ENCODE measurements at places on chromosomes 4 and X. TPM values are rescaled to one million over a fixed set of nuclear protein-coding genes. Genes with fewer than 3 reads are reported as not detected.
A peak's percentile ranks its signal among the peaks of the same experiment; 100 is the strongest.

DNA sequence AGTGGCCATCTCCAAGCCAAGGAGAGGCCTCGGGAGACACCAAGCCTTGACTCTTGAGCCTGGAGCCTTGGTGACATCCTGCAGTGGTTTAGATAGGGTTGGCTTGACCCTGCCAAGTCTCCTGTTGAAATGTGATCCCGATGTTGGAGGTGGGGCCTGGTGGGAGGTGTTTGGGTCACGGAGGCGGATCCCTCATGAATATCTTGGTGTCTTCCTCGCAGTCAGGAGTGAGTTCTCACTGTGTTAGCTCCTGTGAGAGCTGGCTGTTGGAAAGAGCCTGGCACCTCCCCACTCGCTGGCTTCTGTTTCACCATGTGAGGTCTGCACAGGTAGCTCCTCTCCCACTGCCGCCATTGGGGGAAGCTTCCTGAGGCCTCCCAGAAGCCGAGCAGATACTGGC, 38.8 kb downstream of the ADRA2C start:
- H3K4me3 ChIP-seq, result no peak overlapping the region
- H3K27ac ChIP-seq, result no peak overlapping the region
- H3K27me3 ChIP-seq, result peaks cover 62% of the 10 kb centered on the region
- DNase-seq, result no peak

DNA sequence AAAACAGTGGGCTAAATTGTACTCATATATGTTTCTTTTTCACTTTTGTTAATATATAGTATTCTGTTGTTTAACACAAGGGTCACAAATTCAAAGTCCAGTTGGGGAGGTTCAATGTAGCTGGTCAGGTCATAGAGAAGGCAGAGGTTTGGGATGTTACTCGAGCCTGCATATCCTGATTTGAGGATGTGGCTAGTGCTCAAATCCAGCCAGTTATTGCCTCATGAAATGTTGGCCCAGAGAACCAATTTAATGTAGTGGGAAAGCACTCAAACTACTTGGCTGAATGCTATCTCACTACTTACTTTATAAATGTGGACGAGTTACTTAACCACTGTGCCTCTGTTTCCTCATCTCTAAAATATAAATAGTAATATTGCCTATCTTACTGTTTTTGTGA, 12.5 kb downstream of the USO1 start:
- H3K4me1 ChIP-seq, result peaks cover 15% of the 10 kb centered on the region
- peaks cover 41% of the 10 kb centered on the region for H3K36me3 ChIP-seq
- H3K4me3 ChIP-seq, result no peak overlapping the region
- no peak overlapping the region for H3K27ac ChIP-seq
- H3K27me3 ChIP-seq, result no peaks in the 10 kb centered on the region

Gene NEK1
- 10.2 TPM for total RNA-seq

Gene NAP1L3
- total RNA-seq, result 10.0 TPM

- peak overlapping the region; percentile 59 for H3K4me3 ChIP-seq
- peak; percentile 26 for DNase-seq
- peak overlapping the region; percentile 93 for H3K27ac ChIP-seq
- no peaks in the 10 kb centered on the region for H3K27me3 ChIP-seq
These were observed 346.0 kb upstream of the GATB start for GRCh38 chr4:152106781-152107321.

DNA sequence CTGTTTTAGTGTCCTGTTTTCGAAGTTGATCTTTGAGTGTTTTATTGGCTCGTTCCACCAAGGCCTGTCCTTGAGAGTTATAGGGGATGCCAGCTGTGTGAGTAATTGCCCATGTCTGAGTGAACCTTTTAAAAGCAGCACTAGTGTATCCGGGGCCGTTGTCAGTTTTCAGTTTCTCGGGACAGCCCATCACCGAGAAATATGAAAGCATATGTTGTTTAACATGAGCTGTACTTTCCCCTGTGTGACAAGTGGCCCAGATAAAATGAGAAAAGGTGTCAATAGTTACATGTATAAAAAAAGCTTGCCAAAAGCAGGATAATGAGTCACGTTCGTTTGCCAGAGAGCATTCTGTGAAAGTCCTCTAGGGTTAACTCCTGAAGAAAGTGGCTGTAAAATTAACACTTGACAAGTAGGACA, 48.6 kb upstream of the RASSF6 start:
- peak; percentile 60 for DNase-seq
- peak overlapping the region; percentile 69 for H3K4me3 ChIP-seq
- H3K4me1 ChIP-seq, result peaks cover 41% of the 10 kb centered on the region
- peak overlapping the region; percentile 49 for H3K27ac ChIP-seq
- peaks cover 5% of the 10 kb centered on the region for H3K27me3 ChIP-seq

DNA sequence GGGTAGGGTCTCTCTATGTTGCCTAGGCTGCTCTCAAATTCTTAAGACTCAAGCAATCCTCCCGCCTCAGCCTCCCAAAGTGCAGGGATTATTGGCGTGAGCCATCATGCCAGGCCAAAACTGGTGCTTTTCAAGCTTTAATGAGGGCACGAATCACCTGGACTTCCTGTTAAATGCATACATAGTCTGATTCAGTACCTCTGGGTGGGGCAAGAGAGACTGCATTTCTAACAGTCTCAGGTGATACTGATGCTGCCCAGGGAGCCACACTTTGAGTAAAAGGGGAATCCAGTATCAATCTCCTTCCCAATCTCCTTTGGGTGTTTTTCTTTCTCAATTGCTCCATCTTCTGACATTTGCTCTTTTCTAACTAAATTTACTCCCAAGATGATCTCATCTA, 96.5 kb downstream of the SH3RF1 start:
- no peak overlapping the region for H3K4me3 ChIP-seq
- H3K27ac ChIP-seq, result peak overlapping the region; percentile 16
- peaks cover 22% of the 10 kb centered on the region for H3K36me3 ChIP-seq
- no peaks in the 10 kb centered on the region for H3K27me3 ChIP-seq

Gene MAGEC1
- total RNA-seq, result 0.05 TPM

DNA sequence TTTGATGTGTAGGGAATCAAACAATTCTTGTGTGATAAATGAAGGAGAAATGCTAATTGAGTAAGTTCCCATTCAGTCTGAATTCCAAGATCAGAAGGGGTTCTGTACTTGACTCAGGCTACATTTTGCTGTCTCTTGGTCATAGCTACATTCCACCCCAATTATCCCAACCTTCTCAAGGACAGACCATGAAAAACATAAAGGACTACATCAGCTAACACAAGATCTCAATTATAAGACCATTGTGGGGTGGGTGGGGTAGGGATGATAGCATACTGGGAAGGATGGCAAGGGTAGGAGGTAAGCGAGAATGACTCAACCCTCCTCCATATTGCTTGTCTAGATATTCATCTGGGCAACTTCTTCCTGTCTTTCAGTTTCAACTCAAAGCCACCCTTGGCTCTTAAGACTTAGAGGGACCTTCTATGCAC, 87.4 kb upstream of the ETNPPL start:
- peaks cover 51% of the 10 kb centered on the region for H3K4me1 ChIP-seq
- peak overlapping the region; percentile 70 for H3K27ac ChIP-seq
- H3K4me3 ChIP-seq, result peak overlapping the region; percentile 31
- H3K27me3 ChIP-seq, result no peaks in the 10 kb centered on the region

DNA sequence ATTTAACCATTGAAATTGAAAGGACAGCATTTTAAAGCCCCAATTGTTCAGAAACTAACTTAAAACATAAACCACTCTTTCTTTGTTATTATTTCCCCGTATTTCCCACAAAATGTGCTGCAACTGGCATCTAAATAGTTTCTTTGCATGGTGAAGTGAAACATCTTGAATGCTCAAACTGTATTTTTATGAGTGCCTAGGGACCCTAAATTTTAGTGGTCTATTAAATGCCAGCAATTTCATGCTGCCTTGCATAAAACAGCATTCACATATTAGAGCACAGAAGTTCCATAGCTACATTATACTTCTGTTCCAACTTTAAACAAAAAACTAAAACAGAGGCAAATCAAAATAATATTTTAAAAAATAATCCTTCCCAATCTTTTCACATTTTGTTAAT, 5.4 kb downstream of the RAB28 start:
- H3K36me3 ChIP-seq, result no peaks in the 10 kb centered on the region
- H3K27ac ChIP-seq, result no peak overlapping the region
- no peak for DNase-seq
- no peaks in the 10 kb centered on the region for H3K27me3 ChIP-seq
- peaks cover 65% of the 10 kb centered on the region for H3K4me1 ChIP-seq
- no peak overlapping the region for H3K4me3 ChIP-seq

DNA sequence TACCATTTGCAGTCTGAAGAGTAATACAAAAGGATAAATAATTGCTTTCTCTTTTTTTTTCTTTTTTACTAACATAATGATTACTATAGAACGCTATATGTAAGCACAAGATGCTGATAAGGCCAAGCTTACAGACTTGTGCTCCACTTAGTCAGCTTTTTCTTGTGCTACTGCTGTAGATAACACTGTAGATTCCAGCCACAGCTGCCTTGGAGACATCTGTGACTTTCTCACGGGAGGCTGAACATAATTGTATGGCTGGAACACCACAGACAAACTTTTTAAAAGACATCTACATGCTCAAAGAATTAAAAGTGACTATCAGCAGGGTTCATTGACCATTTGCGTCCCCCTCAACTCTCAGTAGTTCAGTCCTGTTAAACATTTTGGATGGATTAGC, 381.7 kb upstream of the AMOT start:
- no peak overlapping the region for H3K27ac ChIP-seq
- no peaks in the 10 kb centered on the region for H3K27me3 ChIP-seq
- no peak overlapping the region for H3K4me3 ChIP-seq
- no peaks in the 10 kb centered on the region for H3K4me1 ChIP-seq

Gene ETDB
- total RNA-seq, result not detected

Gene FGF5
- total RNA-seq, result 529 TPM

DNA sequence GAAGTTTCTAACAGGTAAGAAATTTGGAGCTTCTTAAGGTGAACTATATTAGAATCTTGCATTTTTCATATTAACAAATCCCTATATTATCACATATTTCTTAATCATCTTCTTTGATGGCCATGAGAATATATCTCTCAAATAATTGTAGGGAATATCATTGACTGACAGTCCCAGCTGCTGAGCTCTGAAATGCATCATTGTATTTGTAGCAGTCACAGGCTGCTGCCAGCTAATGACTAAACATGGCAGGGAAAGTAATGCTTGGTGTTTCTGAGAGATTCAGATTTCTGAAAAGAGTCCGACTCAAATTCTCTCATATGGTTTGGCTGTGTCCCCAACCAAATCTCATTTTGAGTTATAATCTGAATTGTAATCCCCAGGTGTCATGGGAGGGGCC, 171.9 kb downstream of the TRAM1L1 start:
- DNase-seq, result no peak
- H3K27ac ChIP-seq, result no peak overlapping the region
- H3K27me3 ChIP-seq, result no peaks in the 10 kb centered on the region
- peaks cover 8% of the 10 kb centered on the region for H3K36me3 ChIP-seq

DNA sequence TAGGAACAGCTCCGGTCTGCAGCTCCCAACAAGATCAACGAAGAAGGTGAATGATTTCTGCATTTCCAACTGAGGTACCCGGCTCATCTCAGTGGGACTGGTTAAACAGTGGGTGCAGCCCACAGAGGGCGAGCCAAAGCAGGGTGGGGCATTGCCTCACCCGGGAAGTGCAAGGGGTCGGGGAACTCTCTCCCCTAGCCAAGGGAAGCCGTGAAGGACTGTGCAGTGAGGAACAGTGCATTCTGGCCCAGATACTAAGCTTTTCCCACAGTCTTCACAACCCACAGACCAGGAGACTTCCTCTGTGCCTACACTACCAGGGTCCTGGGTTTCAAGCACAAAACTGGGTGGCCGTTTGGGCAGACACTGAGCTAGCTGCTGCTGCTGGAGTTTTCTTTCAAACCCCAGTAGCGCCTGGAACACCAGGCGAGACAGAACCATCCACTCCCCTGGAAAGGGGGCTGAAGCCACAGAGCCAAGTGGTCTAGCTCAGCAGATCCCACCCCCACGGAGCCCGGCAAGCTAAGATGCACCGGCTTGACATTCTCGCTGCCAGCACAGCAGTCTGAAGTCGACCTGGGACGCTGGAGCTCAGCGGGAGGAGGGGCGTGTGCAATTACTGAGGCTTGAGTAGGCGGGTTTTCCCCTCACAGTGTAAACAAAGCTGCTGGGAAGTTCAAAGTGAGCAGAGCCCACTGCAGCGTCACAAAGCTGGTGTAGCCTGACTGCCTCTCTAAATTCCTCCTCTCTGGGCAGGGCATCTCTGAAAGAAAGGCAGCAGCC, 84.6 kb downstream of the THOC2 start:
- H3K27ac ChIP-seq, result no peak overlapping the region
- H3K4me3 ChIP-seq, result no peak overlapping the region
- H3K27me3 ChIP-seq, result peaks cover 2% of the 10 kb centered on the region
- H3K4me1 ChIP-seq, result peaks cover 52% of the 10 kb centered on the region
- H3K36me3 ChIP-seq, result peaks cover 17% of the 10 kb centered on the region
- no peak for DNase-seq

- no peak overlapping the region for H3K4me3 ChIP-seq
- H3K36me3 ChIP-seq, result no peaks in the 10 kb centered on the region
- no peak overlapping the region for H3K27ac ChIP-seq
- H3K4me1 ChIP-seq, result peaks cover 14% of the 10 kb centered on the region
These were observed 124.2 kb upstream of the NRK start for GRCh38 chrX:105697984-105698781.

Gene RS1
- not detected for total RNA-seq

GRCh38 chrX:42976746-42977366, 198.9 kb upstream of the PPP1R2C start:
- no peak overlapping the region for H3K27ac ChIP-seq
- no peak for DNase-seq
- H3K27me3 ChIP-seq, result no peaks in the 10 kb centered on the region
- no peak overlapping the region for H3K4me3 ChIP-seq

DNA sequence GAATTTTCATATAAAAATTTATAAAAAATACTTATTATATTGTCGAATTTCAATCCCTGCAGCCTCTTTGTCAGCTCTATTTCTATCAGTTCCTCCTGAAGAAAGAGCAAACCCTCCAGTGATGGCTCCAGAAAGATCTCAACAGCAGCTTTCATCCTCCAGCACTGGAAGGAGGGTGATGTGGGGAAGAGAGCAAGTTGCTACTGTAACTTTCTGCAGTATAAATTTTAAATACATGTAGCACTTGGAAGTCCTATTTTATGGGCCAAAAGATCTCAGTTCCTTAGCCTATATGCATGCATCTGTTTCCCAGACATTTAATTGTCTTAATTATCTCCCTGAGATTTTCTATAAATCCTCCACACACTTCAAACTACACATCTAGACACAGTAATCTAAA, 13.7 kb upstream of the ODAM start:
- no peaks in the 10 kb centered on the region for H3K4me1 ChIP-seq
- H3K36me3 ChIP-seq, result no peaks in the 10 kb centered on the region
- no peak overlapping the region for H3K4me3 ChIP-seq
- H3K27me3 ChIP-seq, result no peaks in the 10 kb centered on the region

GRCh38 chr4:76588274-76588673, 153.2 kb downstream of the SHROOM3 start:
- no peaks in the 10 kb centered on the region for H3K27me3 ChIP-seq
- H3K27ac ChIP-seq, result peak overlapping the region; percentile 72
- DNase-seq, result no peak

GRCh38 chr4:52106191-52106590, 55.1 kb downstream of the SPATA18 start:
- no peaks in the 10 kb centered on the region for H3K27me3 ChIP-seq
- H3K4me1 ChIP-seq, result peaks cover 24% of the 10 kb centered on the region
- H3K36me3 ChIP-seq, result no peaks in the 10 kb centered on the region

Gene GABRG1
- total RNA-seq, result not detected

Gene TMPRSS11F
- not detected for total RNA-seq
